ENCODE measurements at places on chromosomes 2 and 18.

GRCh38 chr18:29737190-29737589 is 1305.4 kb downstream of the DSC3 start:
- no peak for DNase-seq

- no peak for DNase-seq
Observed at GRCh38 chr2:240760576-240761246, 59.3 kb downstream of the KIF1A start.

- peak; percentile 92 for DNase-seq
Observed at GRCh38 chr2:15730545-15731212, 139.0 kb downstream of the DDX1 start.

DNA sequence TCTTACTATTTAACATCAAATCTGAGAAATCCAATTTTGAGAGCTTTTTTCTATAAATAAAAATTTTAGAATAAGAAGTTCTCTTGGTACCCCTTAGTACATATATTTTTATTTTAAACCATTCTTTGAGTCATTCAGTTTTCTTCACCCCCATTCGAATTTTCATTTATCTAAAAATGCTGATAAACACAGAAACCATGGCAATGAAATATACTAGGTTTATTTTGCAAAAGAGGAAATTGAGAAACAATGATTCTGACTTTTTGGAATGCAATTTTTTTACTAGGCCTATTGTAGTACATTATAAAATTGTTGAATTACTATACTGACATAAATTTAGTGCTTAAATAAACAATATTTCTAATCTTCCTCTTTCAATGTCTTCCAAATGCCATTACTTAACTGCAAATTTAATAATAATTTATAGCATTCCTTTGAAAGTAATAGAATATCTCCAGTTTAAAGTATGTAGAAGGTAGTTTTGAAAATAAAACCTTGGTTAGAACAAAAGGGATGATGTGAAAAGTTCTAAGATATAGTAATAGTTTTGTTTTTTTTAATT is 46.3 kb downstream of the TANK start:
- DNase-seq: no peak

DNA sequence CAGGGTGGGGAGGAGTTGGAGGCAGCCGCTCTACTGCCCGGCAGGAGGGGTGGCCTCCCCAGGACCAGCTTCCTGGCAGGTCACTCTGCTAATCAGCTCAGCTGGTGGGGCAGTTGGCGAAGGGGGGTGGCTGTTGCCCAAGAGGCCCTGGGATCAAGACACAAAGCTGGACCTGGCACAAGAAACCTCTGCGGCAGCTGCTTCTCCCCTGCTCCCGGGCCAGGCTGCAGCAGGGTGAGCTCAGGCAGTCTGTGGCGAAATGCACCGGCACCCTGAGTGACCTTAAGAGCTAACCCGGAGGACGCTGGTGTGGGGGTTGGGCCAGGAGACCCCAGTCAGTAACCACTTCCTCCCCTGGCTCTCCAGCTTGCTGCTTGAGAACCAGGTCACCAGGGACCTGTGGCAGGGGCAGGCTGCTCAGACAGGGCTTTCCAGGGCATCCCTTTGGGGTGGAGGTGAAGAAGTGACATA is 31.1 kb downstream of the TOGARAM2 start:
- DNase-seq: no peak

GRCh38 chr2:209005371-209005770 is 418.5 kb upstream of the MAP2 start:
- DNase-seq: no peak

- no peak for DNase-seq
Observed at GRCh38 chr2:10306901-10307463, 4.3 kb downstream of the HPCAL1 start.

- no peak for DNase-seq
Observed at GRCh38 chr18:35267161-35267651, 22.8 kb downstream of the ZSCAN30 start.

DNA sequence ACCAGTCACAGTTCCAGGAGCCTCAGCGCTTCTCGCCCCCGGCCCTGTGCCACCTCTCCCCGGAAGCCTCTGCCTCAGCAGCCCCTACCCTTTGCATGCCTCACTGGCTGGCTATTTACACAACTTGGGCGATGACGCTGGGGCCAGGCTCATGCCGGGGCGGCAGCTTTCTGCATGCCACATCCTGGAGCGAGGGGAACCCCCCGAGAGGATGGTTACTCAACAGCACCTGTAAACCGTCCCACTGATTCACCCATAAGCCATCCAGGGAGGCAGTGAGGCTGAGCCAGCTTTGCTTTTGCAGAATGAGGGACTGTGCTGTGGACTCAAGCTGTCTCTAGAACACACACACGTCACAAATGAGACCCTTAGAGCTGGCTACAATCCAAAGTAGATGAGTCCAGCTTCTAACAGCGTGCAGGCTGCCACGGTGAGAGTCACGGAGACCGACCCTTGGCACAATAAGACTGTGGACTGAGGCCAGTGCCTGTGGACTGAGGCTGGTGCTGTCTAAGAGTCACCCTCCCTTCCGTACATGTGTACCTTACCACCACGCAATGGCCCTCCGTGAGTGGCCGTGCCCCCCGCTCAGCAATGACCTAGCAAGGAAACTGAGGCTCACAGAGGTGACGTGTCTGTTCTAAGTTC is 45.6 kb upstream of the ODC1 start:
- peak; percentile 92 for DNase-seq

GRCh38 chr2:25275575-25275965 is 66.2 kb downstream of the DNMT3A start:
- DNase-seq: no peak

GRCh38 chr18:38868757-38869156 is 1303.2 kb upstream of the CELF4 start:
- DNase-seq: no peak

- DNase-seq: no peak
Observed at GRCh38 chr18:11974741-11975325, 6.5 kb upstream of the IMPA2 start.

GRCh38 chr2:106147665-106148064 is 46.4 kb downstream of the UXS1 start:
- DNase-seq: no peak

- DNase-seq: no peak
Observed at GRCh38 chr2:216897561-216898203, 37.8 kb upstream of the TNP1 start.

- peak; percentile 28 for DNase-seq
Observed at GRCh38 chr2:170736628-170737027, 21.5 kb downstream of the SP5 start.

DNA sequence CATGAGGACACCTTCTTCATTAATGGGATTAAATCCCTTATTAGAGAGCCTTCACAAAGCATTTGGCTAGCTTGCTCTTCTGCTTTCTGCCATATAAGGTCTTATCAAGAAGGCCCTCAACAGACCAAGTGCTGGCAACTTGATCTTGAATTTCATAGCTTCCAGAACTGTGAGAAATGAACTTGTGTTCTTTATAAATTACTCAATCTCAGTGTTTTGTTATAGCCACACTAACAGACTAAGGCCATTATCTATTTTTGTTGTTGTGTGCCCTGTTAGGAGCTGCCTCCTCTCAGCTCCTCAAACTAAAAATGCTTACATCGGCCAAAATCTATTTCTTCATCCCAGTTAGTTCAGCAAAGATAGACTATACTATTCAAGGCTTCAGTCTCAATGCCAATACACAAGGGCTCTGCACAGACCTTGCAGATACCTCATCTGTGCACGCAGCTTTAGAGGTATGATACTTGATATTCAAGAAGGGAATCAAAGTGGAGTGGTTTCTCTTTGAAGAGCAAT is 182.9 kb downstream of the GPD2 start:
- DNase-seq: peak; percentile 61

GRCh38 chr2:85178980-85179411 is 45.8 kb downstream of the TCF7L1 start:
- DNase-seq: no peak

DNA sequence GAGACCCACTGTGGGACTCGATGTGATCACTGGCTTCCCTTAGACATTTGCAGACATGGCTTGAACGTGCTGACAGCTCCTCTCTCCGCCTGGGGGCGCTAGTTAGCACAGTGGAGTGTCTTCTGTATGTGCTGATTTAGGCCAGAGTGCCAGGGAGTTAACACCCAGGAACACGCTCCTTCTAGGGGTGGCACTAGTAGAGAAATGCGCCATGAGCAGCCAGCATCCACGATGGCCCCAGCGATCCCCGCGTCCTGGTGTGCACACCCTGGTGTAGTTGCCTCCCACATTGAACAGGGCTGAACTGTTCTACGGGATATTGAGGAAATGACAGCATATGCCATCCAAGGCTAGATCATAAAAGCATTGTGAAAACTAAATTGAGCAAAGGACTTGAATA is 11.4 kb upstream of the NMUR1 start:
- peak; percentile 39 for DNase-seq

- DNase-seq: peak; percentile 87
Observed at GRCh38 chr2:231648579-231649174, 56.0 kb downstream of the TEX44 start.

- DNase-seq: no peak
Observed at GRCh38 chr2:182066400-182067087, 80.9 kb downstream of the PPP1R1C start.

DNA sequence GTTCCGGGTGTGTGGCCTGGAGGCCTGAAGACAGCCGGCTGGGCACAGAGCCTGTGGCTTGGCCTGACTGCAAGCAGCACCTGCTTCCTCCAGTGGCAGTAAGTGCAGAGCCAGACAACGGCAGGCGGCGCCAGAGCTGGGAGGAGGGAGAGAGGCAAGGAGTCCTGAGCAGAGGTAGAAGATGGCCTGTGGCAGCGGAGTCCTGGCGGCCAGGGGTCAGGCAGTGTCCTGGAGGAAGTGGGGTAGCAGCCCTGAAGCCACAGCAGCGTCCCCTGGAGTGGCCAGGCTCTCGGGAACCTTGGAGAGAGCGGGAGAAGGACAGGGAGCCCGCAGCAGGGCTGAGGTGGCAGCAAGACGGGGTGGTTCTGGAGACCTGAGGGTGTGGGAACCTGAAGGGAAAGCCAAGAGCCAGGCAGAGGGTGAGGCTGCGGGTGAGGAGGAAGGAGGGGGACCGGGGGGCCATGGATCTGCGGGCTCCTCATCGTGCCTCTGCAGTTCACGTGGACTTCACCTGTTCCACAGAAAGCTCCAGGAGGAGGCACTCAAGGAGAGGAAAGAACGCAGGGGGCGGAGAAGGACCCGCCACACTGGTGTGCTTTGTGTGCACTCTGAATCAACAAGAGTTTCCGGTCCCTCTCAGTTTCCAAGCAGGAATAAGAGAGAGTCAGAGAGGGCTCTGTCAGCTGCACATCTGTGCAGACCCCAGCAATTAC is 85.9 kb downstream of the USP40 start:
- DNase-seq: peak; percentile 93

- peak; percentile 84 for DNase-seq
Observed at GRCh38 chr18:23883277-23883790, 131.2 kb upstream of the TTC39C start.

DNA sequence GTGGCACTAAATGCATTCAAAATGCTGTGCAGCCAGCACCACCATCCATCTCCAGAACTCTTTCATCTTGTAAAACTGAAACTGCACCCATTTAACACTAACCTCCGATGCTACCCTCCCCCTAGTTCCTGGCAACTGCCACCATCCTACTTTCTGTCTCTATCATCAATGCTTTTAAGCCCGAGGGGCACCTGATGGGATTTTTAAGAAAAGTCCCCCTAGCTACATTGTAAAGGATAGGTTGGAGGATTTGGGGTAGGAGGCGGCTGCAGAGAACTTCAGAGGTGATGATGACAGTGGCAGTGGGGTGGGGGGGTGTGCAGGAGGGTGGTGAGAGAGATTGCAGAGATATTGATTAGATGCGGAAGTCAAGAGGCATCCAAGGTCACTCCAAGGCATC is 10.8 kb upstream of the YWHAQ start:
- no peak for DNase-seq

DNA sequence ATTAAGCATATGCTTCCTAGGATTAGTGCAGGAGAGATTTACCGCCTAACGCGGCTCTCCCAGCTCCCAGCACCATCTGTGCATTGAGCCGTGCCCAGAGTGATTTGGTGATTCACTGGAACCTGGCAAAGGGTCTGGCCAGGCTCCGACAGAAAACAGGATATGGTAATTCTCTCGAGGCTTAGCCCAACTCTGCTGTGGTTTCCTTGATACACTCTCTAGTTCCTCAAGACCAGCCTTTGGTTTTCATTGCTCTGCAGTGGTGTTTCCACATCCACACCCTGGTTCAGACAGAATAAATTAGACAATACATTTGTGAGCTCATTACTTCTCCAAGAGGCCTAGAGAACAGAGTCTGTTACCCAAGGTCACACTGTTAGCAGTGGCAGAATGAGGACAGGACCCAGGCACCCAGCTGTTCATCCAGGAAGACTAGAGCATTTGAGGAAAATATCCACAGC is 23.0 kb upstream of the SMAD2 start:
- DNase-seq: peak; percentile 25

GRCh38 chr2:169222665-169223064 is 139.7 kb downstream of the LRP2 start:
- DNase-seq: no peak

DNA sequence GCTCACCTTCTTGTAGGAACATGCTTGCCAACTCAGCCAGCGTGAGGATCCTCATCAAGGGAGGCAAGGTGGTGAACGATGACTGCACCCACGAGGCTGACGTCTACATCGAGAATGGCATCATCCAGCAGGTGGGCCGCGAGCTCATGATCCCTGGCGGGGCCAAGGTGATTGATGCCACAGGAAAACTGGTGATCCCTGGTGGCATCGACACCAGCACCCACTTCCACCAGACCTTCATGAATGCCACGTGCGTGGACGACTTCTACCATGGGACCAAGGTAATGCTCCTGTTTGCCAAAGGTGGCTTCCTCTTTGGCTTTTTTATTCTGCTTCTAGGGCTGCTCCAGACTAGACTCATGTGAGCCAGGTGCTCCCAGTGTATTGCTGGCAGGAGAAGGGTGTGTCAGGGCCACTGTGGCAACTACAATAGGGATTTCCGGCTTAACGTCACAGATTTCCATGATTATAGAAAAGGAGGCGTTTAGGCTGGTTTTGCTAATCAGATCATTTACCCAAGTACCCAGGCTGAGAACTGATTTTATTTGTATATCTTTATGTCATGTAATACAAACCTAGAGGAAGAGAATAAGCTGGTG is 50.6 kb downstream of the DPYSL5 start:
- DNase-seq: no peak

GRCh38 chr18:5318061-5318700 is 22.7 kb upstream of the ZBTB14 start:
- no peak for DNase-seq
